ENCODE measurements at places on chromosomes 12 and 14.

- no peak for DNase-seq
These were observed 73.5 kb upstream of the FICD start for GRCh38 chr12:108441549-108441948.

DNA sequence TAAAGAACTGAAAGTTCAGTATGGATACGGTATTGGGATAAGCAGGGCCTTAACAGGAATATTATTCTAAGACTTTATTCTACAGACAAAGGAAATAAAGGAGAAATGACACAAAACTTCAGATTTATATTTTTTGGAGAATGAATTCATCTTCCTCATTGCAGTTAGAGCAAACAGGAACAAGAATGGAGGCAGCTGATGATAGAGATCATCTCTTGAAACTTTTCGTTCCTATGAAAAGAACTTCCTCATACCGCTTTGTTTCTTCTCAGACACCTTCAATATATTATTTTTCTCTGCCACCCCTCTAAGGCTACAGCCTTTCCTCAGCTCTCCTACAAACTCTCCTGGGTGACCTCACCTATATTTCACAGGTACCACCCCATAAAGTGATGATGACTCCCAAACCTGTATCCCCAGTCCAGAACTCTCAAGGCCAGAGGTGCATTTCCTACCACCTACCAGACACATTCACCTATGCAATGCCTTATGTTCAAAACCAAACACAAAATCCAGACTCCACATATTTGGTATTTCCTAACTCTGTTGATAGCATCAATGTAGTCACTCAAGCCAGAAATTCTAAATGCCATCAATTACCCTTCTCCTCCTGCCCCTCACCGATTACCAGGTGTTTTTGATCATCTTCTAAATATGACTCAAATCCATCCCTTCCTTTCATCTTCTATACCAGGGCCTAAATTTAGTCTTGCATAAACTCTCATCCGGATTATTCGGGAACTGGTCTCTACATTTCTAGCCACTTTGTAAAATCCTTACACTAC lies 7.4 kb downstream of the MAP4K5 start:
- no peak for DNase-seq

DNA sequence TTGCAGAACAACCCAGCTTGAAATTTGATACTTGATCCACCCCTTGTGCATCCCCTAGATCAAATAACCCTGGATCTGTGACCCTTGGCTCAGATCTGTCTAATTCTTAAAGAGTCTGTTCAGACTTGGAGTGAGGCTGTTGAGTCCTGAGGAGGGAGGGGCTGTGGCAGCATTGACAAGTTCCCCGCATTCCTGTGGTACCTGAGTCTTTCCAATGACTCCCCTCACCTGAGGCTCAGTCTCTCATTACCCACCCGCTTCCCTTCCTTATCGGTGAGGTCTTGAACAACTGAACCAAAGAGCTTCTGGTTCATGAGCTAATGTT lies 16.1 kb upstream of the HDAC7 start:
- no peak for DNase-seq

GRCh38 chr12:3305904-3306619 lies 184.9 kb upstream of the PRMT8 start:
- no peak for DNase-seq

DNA sequence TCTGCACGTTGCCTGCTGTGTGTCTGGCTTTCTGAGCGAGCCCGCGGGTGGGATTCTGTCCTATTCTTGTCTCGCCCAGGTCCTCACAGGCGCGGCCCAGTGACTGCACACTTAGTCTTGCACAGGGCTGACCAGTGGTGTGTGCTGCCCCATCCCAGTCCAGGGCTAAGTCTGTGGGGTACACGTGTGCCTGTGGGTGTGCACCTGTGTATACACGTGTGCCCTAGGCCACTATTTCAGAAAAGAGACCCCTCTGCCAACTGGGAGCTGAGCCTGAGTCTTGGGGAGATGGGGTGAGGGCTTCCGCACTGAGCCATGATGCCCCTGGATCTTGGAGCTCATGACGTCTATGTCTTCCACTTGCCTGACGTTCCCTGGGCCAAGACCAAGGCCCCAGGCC lies 185.5 kb upstream of the PRMT8 start:
- DNase-seq, result no peak

GRCh38 chr14:103318750-103319419 lies 15.2 kb upstream of the EIF5 start:
- no peak for DNase-seq

DNA sequence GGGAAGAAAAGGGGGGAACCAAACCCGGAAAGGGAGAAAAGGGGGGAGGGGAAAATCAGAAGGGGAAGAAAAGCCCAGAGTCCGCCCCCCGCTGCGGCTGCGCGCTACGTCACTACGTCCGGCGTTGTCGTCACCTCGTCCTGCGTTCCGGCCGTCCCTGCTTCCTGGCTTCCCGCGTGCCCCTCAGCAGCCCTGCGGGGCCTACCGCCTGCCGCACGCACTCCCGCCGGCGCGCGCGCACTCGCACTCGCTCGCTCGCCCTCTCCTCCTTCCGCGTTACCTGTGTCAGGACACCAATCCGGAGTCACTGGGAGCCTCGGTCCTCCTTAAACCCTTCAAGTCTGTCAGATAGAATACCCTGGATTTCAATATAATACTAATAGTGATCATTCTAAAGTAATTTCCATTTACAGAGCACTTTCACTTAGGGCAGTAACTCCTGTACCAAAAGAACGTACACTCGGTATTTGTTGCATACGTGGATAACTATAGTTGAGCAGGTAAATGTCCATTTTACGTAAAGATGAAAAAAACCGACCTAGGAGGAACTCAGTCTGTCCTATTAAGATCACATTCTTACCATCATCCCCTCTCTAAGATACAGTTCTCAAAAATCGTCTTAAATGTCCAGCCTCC lies at the start of gene R3HDM2:
Gene R3HDM2 (minus strand): TSS at position 113 of the 636 bp plus-strand sequence. CDS start 120,615 bp downstream, outside the sequence.
- peak; percentile 96 for DNase-seq

- DNase-seq, result no peak
These were observed 34.7 kb downstream of the RTL1 start for GRCh38 chr14:100868621-100869370.

DNA sequence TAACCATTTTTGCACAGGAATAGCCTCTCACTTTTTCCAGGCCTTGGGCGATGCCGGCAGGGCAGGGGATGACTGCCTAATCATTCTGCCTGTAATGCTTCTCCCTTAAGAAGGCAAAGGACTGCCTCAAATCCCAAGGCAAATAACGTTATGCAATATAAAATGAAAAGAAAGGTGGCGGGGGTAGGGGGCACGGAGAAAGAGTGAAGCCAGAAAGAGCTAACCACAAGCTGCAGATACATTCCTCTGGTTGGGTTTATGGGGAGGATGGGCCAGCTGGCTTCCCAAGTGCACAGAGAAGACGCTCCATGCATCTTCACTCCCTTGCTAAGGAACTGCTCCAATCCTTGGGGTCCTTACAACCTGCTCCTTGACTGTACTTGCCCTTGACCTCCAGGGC lies 229.5 kb downstream of the FOXN3 start:
- DNase-seq, result no peak

GRCh38 chr14:32457213-32457920 lies 128.3 kb downstream of the AKAP6 start:
- no peak for DNase-seq

DNA sequence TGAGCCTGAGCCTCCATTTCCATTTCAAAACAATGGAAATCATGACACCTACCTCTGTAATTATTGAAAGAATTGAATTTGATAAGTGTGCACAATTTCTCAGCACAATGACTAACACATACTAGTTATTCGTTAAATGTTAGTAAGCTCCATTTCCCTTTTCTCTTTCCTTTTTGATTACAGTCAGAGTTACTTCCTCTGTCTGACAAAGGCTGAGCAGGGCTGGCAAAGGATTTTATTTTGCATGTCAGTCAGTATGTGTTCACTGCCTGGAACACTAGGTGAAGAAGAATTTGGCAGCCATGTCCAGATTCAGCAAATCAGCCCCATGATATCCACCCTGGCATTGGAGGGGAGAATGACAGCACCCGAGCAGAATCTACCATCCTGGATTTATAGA lies 12.2 kb upstream of the RHOJ start:
- no peak for DNase-seq

DNA sequence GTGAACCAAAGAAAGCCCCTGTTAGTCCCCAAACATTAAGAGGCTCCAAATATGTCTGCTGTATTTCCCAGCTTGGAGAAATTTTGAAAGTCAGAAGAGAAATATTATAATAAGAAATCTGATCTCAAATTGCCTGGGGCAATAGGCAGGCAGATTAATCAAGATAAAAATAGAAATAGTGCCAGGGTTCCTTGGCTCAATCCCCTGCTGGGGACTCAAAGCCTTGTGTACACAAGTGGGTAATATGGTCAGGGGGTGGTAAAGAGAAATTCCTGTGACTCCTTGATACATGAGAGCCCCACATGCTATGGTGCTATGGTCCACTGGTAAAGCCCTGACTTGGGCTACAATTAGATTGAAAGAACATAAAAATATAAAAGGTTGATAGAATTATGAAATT lies 41.3 kb upstream of the ARID2 start:
- no peak for DNase-seq

GRCh38 chr12:11875414-11875935 lies 195.3 kb upstream of the BCL2L14 start:
- DNase-seq, result no peak

DNA sequence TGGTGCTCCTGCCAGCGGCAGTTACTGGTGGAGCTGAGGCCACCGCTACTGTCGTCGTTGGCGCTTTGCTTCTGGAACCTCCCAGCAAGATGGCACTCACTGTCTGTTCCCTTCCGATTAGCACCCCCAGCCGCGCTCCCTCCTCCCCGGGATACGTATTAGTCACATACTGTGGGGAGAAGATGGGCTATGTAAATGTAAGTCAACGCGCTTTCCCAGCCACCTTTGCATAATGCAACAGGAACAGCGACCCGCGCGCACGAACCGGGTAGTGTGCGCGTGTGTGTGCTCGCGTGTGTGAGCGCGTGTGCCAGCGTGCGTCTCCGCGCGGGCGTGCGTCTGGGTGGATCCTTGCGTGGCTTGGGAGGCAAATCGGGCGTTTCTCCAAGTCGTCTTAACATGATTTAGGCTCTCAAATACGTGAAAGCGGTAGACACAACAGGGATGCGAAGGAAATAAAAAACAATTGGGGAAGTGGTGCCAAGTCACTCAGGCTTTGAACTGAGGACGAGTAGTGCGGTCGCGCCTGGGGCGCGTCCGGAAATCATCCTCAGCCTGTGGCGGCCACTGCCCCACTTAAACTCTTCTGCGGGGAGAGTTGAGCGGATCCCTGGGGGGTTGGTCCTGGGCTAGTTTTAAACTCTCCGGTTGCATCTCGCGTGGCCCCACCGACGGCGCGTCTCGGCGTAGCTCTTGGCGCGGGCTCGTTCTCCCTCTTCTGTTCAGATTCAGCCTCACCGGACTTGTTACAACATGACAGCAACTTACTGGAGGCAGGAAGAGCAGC lies 1.8 kb downstream of the FLRT2 start:
- peak; percentile 50 for DNase-seq

GRCh38 chr14:89252887-89253532 lies 164.0 kb downstream of the FOXN3 start:
- peak; percentile 34 for DNase-seq

- DNase-seq, result no peak
These were observed 98.7 kb downstream of the ASCL4 start for GRCh38 chr12:107873223-107873622.

GRCh38 chr12:25500651-25501050 lies 52.4 kb downstream of the LMNTD1 start:
- DNase-seq, result no peak

- DNase-seq, result no peak
These were observed 57.1 kb downstream of the KDM2B start for GRCh38 chr12:121523741-121524140.

GRCh38 chr12:104457746-104458693 lies 1.3 kb downstream of the CHST11 start:
- peak; percentile 16 for DNase-seq

GRCh38 chr14:40599725-40600124 lies 1007.0 kb upstream of the LRFN5 start:
- no peak for DNase-seq

- no peak for DNase-seq
These were observed 113.0 kb downstream of the DYRK2 start for GRCh38 chr12:67761566-67761965.

- DNase-seq, result peak; percentile 61
These were observed 491 bp downstream of the WDR20 start for GRCh38 chr14:102140027-102140749.

GRCh38 chr14:40410708-40411107 lies 978.5 kb upstream of the FBXO33 start:
- DNase-seq, result no peak

DNA sequence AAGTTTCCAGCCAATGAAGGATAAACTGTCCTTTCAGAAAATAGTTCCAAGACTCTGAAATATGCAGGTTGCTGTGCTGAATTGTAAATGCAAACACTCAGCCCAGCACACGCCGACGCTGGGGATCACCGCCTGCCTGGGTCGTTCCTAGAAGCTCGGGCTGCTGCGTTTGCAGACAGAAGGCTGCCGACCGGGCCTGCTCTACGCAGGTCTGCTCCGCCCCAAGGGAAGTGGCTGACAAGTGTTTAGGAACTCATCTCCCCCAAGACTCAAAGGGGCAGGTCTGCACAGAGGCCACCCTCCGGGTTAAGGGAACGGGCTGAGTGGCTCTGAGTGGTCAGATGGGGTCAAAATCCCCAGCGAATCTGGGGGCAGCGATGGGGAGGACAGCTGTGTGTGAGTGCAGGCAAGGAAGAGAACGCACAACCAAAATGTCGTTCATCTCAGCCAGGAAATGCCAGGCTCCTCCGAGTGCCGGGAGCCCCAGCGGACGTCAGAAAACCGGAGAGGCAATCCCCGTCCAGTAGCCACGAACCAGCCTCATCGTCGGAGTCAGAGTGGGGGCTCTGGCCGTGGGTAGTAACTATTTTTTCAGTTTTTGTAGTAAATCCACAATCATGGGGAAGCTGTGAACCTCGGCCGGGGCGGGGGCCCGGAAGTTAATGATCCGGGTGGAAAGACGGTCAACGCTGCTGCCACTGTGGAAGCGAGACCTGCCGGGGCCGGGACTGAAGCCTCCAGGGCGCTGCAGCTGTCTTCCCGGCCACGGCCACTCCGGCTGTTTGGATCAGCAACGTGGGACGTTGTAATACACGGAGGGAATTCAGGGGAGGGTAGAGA lies 6.0 kb downstream of the GALNT9 start:
- no peak for DNase-seq

DNA sequence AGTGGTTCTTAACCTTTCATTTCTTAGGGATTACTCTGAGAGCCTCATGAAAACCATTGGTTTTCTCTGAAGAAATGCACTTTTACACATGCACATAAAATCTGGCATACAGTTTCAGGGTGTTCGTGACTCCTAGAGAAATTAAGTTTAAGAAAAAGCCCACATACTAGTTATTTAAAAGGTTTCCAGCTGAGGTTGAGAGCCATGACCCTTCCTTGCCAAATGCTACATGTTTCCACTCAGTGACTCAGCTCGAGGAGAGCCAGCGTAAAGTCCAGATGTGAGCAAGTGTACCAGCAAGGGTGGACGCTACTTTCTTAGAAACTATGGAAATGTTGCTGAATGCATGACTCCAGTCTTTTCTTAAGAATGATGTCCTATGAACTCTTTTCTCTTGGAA lies 42.7 kb upstream of the FLRT2 start:
- no peak for DNase-seq

All from HAP-1 (cell line).